ENCODE measurements at places on chromosomes 7 and 10.

- no peak for DNase-seq
These were observed 185.5 kb upstream of the SH2B2 start for GRCh38 chr7:102101111-102101551.

GRCh38 chr7:18655506-18655905 lies 160.0 kb downstream of the HDAC9 start:
- DNase-seq = no peak

- DNase-seq = no peak
These were observed 112.6 kb downstream of the AOAH start for GRCh38 chr7:36611703-36612102.

DNA sequence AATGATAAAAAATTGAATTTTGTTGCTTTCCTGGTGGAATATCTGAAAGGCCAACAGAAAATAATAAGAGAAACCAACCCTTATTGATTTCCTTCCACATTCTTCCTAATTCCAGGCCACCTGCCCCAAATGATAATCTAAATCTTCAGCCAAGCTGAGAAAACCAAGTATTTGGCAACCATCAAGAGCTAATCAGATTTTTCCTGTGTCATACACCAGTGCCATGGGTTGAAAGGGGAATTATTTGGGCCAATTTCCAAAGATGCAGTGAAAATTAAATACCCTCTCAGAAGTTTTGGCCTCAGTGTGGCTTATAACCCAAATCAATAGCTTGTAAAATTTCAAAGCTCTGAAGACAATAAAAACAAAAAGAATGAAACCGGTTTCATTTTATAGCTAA lies 70.4 kb downstream of the DOCK4 start:
- no peak for DNase-seq

GRCh38 chr10:123463181-123463580 lies 203.0 kb upstream of the GPR26 start:
- DNase-seq = no peak

GRCh38 chr7:150978126-150978789 lies at the start of gene KCNH2:
TSS of gene KCNH2 (minus strand) at chr7:150978321. CDS start at chr7:150977913, 408 bp downstream.
- DNase-seq = no peak

DNA sequence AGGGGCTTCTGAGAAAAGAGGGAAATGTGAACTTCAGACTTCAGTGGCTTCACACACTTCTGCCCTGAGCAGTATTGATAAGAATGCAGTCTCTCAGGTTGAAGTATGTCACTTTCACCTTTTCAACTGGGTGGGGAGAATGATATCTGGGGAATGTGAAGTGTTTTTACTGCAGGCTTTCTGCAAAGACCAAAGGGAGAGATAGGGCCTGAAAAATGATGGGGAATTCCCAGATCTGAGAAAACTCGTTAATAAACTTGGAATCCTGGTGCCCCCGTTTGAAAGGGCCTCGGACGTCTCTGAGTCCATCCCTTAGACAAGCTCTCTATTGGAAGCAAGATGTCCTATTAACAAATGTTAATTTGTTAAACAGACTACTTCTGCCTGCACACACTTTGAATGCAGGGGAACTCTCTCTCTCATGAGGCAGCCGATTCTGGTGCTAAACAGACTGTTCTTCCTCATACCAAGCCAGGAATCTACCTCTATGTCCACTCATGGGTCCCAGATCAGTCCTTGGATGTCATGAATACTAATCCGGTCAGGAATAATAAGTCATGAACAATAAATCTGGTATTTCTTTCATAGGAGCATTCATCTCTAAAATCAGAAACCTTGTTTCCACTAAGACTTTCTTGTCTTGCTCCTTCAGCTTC lies 193.6 kb downstream of the JCAD start:
- DNase-seq = no peak

GRCh38 chr7:1889556-1890181 lies 219.6 kb downstream of the ELFN1 start:
- peak; percentile 84 for DNase-seq

GRCh38 chr10:90138844-90139243 lies 437.5 kb downstream of the KIF20B start:
- no peak for DNase-seq

DNA sequence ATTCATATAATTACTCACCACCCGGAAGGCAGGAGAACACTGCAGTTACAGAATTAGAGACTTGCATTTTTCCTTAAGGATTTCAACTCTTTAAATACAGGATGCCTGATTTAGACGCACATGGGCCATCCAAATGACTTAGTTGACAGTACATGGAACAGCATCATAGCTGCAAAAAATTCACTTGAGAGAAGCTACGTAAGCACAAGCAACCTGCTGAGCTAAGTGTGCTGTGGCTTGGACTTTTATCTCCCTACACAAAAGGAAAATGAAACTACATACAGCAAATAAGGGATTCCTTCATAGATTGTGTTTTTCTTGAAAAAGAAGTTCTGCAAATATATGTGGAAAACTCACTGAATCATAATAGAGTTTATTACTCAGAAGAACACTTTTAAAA lies 152.6 kb downstream of the POU6F2 start:
- DNase-seq = no peak

- no peak for DNase-seq
These were observed 56.2 kb upstream of the PPP2R2D start for GRCh38 chr10:131844529-131845084.

DNA sequence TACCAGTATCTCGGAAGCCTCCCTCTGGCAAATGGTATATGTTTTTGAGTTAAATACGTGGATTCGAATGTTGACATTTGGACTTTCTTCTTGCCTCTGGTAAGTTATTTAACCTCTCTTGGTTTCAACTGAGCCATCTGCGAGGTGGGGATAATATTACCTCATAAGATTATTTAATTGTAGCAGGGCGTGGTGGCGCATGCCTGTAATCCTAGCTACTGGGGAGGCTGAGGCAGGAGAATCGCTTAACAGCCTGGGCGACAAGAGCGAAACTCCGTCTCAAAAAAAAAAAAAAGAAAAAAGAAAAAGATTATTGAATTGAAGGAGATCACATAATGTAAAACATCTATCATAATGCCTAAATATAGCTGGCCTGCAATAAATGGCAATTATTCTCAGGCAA lies 396 bp upstream of the TAF5 start:
- no peak for DNase-seq

GRCh38 chr7:44956157-44956766 lies 22.6 kb downstream of the MYO1G start:
- no peak for DNase-seq

GRCh38 chr10:133030781-133031180 lies 56.9 kb upstream of the ADGRA1 start:
- DNase-seq = no peak

- no peak for DNase-seq
These were observed 51.8 kb downstream of the GALNT11 start for GRCh38 chr7:152076940-152077933.

DNA sequence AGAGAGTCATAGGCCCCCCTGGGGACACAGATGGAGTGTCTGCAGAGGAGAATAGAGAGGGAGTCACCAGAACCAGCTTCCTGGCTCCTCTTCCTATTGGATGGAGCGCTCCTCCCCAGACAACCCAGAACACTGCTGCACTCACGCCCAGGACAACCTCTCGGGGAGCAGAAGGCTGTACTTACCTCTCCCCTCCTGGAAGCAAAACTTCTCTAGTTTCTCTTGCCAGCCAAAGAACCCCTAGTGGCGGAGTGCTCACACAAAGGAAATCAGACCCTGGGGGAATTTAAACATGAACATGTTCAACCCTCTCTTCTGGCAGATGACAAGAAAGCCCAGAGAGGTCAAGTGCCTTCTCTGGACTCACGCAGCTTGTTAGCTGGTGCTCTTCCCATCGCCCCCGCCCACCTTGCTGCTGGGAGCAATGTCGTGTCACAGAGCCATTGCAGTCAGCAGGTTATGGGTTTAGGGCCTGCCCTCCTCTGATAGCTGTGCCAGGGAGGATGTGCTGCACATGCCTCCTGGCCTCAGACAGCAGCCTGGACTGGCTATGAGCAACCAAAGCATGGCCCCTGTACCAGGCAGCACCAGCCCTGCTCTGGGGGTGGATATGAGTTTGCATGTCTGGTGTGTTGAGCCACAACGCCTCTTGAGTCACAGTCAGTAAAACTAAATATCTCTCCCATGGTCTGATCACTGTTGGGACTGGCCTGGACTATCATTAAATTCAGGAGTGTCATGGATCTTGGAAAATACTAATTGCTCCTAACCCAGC lies 84.4 kb downstream of the SLIT1 start:
- DNase-seq = no peak

DNA sequence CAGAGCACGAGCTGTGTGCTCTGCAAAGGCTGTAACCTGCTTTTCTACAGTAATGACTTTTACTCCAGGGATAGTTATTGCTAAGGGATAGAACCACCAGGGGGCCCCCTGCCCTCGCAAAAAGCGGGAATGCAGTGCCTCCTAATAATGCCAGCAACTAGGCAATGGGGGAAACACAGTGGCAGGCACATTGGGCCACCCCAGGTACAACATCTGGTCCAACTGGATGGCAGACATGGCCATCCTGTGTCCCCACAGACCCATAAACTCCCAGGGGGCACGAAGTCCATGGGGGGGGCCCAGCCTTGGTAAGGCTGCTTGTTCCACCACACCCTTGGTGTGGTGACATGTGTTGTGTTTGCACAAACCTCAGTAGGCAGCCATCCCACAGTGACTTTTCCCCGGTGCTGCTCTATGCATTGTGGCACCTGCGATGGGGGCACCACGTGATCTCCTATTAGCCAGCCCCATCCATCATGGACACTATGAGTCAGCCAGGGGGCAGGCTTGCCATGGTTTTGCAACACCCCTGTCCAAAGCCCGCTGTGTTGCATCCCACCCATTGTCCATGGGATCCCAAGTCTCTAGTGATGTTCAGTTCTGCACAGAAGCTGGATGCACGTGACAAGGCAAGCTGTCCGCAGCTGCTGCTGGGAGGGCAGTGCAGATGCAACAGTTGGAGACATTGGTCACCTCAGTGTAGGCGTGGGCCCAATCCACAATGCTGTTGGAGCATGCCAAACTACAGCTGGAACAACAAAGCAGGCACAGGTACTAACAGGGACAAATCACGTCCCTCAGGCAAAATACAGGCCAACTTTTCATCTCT lies 84.0 kb downstream of the ANLN start:
- peak; percentile 13 for DNase-seq

- peak; percentile 53 for DNase-seq
These were observed 56.7 kb downstream of the VSTM4 start for GRCh38 chr10:49058463-49059255.

DNA sequence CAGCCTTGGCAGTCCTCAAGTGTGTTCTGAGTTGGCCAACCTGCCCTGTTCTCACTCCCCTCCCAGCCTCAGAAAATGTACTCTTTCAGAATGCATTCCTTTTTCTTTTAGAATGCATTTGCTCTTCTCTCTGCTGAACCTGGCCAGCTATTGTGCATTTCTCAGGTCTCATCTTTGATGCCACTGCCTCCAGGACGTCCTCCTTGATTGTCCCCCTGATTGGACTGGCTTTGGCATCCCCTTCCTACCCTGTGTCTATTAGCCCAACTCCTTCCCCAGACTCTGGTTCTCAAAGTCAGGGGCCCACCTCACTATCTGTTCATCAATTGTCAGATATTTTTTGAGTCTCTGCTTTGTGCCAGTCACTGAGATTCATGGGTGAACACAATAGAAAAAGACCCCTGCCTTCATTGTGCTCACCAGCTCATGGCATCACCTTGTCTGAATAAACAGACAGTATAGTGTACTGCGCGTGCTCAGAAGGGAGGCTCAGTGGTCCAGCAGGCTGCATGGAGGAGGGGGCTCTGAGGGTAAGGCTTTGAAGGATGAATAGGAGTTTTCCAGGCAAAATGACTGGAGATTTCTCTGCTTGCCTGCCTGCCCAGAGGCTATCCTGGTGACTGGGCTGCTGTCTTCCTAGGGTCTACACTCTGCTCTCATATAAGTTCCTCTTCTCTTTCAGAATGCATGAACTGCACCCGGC lies 96.5 kb downstream of the MYL10 start:
- DNase-seq = no peak

- DNase-seq = no peak
These were observed 2.4 kb upstream of the PTN start for GRCh38 chr7:137345799-137346449.

DNA sequence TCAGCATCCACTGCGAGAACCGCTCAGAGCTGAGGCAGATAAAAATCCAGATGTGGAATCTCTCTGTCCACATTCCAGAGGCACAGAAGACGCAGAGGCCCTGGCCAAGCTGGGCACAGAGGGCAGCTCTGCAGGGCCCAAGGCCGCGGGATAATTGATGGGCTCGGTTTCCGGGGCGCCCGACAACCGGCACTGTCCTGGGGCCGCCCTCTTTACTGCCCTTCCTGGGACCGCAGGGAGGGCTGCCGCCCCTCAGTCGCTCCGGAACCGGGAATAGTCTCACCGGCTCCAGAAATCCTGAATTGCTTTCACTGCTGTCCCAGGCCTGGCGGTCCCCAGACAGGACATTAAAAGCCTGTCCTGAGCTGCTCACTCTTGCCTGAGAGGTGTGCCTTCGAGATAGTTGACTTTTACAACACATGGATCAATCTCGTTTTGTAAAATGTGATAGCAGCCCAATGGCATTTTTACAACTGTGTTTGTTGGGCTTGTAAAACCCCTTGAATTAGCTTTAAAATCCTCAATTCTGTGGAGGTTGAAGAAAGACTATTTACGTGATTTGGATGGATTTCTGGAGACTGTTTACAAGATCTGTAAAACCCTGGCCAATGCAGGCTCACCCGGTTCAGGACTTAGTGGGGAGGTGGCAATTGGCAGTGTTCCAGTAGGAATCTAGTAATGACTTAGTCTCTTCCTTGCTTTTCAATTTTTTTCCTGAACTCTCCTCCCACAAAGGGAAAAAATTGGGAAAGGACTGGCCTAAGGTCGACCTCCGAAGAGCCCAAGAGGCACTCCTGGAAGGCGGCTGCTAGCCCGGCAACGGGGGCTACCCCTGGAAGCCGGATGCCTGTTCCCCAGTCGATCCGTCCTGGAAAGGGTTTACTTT lies 1.4 kb upstream of the HOXA6 start:
- peak; percentile 31 for DNase-seq

- peak; percentile 84 for DNase-seq
These were observed 10.6 kb upstream of the GRB10 start for GRCh38 chr7:50793120-50793946.

DNA sequence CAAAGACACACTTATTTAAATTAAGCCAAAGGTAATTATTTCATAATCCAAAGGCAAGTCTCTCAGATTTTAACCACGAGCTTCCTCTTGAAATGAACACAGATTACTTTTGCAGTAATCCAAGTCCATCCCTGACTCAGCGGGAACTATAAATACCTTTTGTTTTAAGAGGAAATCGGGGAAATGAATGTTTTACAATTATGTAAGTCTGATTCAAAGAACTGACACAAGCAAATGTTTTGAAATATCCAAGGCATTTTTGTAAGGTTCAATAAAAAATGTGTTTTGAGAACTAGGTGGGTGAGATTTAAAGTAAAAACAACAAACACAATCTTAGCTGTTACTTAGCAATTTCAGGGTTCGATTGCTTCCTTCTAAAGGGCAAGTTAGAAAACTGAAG lies 179.8 kb upstream of the ASAH2 start:
- DNase-seq = no peak

DNA sequence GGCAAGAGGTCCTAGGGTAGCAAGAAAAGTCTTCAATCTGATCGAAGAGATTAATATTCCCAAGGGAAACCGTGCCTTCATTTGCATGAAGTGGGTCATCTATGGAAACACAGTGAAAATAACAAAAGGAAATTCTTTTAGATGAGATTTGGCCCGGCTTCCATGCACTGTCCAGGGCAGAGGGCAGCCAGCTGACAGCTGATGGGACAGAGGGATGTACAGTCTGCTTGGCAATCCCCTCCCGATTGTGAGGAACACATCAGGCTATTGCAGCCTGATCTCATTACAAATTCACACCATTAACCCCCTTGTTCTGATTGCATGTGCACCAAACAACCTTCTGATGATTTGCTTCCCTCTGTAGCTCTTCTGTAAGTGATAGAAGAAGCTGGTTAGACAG lies 105.3 kb downstream of the FRMD4A start:
- no peak for DNase-seq

GRCh38 chr7:100157334-100158228 lies 942 bp downstream of the TRAPPC14 start:
- peak; percentile 52 for DNase-seq
